ENCODE measurements at places on chromosomes 3 and 15. TPM values are rescaled to one million over a fixed set of nuclear protein-coding genes. Genes with fewer than 3 reads are reported as not detected.

- DNase-seq = no peak
Measured at GRCh38 chr3:99954914-99955644, 137.4 kb downstream of the CMSS1 start.

DNA sequence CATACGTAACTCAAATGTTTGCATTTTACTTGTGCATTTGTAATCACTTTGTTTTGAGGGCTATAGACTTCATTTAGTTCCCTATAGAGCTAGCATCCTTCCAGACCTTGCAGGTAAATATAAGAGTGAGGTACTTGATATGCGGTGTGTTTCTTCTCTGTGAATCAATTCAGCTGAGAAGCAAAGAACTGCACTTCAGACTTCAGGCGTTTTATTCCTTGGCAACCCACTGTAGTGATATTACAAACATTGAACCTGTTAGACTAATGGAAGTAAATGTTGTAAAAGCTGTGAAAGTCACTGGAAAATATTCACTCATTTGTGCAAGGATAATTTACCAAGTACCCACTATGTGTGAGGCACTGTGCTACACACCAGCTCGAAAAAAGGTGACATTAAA lies 94.1 kb upstream of the CHL1 start:
- DNase-seq = no peak

The NPAP1 gene
- total RNA-seq = not detected

GRCh38 chr3:135310317-135310716 lies 515.3 kb downstream of the EPHB1 start:
- DNase-seq = peak; percentile 48

GRCh38 chr3:34842706-34843480 lies 796.4 kb upstream of the ARPP21 start:
- no peak for DNase-seq

GRCh38 chr15:71577071-71577470 lies 233.3 kb upstream of the NR2E3 start:
- no peak for DNase-seq

DNA sequence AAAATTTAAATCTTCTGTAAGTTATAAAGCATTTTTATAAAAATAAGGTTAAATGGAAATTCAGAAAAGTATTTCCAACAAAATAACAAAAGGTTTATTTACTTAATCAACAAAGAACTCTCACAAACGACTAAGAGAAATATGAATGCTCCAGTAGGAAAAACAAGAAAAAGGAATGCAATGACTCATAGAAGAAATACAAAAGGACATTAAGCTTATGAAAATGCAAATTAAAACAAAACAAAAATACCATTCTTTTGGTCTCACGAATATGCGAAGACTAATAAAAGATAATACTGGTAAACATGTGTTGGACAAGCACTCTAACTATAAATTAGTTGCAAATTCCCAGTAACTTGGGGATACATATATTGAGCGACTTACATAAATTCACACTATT lies 17.5 kb upstream of the TBC1D5 start:
- DNase-seq = no peak

DNA sequence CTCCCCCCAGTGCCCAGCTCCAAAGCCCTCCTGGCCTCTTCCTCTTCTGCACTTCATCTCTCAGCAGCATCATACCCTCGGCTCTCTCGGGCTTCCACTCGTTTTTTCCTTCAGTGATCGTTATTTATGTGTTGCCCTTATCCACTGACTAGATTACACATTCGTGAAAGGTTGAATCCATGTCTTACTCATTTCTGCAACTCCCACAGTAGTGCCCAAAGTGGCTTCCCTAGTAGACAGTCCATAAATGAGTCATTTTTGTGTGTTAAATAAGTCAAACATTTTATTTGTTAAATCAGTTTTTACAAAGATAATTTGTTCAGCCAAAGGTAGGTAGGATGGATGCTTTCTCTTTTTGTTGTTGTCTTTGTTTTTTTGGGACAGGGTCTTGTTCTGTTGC lies 87.4 kb downstream of the CRTC3 start:
- DNase-seq = no peak

DNA sequence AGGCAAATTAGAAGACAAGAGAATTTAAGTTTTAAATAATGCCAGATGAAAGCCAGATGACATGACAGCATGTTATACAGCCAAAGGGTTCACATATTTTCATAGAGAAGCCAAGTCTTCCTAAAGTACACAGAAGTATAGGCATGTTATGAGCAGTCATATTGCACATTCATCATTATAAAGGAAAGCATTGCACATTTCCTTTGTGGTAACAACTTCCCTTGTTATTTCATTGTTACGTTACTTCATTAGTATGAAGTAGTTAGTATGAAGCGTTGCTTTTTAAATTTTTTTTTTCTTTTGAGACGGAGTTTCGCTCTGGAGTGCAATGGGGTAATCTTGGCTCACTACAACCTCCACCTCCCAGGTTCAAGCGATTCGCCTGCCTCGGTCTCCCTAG lies 4.6 kb upstream of the ABCC5 start:
- DNase-seq = no peak

The NR1I2 gene
- not detected for total RNA-seq

DNA sequence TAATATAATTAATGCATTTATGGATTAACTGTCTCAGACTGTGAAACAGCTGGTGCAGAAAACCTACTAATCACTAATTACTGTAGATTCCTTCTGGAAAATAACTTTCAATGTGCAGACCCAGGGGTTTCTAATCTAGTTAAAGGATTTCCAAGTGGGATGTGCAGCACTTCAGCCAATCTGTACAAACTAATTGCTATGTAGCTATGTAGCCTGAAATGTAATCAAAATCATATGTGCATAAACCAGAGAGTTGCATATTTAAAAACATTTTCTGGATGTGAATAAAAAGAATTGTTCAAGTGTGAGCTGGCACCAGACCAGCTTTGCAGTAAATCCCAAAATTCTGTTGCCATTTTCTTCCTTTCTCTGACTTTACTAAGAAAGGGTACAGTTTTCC lies 127.5 kb upstream of the CD96 start:
- DNase-seq = no peak

The PTH1R gene
- total RNA-seq = not detected

- DNase-seq = no peak
Measured at GRCh38 chr3:171264758-171265157, 195.4 kb downstream of the TNIK start.

DNA sequence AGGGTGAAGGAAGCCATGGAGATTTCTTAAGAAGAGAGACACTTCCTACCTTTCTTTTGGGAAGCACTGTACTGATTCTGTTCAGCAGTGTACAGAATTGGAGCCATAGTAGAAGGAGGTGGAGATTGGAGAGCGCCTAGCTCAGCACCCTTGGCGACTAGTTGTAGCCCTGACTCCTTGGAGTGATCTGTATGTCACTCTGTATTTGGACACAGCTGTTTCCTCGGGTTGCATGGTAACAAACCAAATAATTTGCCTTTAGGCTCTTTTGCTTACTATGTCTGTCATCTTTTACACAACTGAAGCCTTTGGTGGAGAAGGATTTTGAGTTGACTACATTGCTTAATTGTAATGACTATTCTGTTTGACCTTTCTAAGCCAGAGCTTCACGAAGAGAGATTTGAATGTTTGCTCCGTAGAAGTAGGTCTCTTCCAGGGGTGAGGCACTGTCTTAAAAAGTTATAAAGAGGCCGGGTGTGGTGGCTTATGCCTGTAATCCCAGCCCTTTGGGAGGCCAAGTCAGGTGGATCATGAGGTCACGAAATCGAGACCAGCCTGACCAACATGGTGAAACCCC lies 77.1 kb downstream of the AKAP13 start:
- peak; percentile 82 for DNase-seq

The ZBED2 gene
- total RNA-seq = not detected

The SELENOS gene
- 145 TPM for total RNA-seq

DNA sequence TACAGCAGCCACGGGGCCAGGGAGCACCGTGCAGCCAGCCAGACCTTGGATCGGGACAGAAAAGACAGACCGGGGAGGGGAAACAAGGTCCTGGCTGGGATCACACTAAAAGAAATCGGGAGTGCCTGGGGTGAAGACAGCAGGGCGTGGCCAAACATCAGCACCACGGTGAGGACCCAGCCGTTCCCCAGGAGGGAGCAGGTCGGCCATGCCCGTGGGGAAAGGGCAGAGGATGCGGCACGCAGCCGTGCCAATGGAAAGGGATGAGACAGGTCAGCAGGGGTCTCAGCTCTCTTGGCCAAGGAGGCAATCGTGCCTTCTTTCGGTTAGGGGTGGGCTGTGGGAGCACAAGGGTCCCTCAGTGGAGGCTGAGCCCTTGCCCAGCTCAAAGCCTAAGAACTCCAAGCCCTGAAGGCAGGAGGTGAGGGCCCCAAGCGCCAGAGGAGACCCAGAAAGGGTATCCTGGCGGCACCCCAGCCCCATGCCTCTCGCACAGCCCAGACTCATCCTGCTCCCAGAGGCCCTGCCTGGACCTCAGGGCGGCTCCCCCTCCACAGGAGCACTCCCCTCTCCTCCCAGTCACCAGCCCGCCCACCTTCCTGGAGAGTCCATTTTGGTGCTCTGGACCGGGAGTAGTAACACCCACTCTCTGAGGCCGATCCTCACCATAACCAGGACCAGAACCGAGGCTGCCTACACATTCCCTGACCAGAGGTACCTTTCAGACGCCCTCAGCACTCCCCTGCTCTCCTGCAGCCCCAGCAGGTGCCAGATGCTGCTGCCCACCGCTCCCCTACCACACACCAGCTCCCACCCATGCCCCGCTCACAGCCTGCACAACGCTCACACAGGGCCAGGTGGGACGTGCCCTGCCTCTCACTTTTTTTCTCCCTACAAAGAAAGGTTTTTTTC lies 23.2 kb upstream of the OCA2 start:
- no peak for DNase-seq

DNA sequence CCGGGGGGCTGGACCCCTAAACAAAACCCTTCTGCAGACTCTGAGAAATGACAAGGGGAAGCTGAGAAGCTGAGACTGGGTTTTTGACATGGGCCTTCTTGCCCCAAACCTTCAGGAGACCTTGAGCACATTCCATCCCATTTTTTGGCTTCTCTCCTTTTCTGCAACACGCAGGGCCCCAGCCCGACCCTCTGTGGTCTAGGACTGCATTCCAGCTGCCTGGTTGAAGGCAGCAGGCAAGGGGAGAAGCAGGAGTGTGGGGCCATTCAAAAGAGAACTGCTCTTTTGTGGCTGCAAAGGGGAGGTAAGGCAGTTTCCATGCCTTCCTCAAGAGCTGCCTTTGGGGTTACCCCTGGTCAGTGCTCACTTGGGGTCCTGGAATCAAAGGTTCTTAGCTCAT lies 263.0 kb downstream of the TLE3 start:
- no peak for DNase-seq

GRCh38 chr3:122627301-122627700 lies 49.9 kb downstream of the PARP15 start:
- no peak for DNase-seq

GRCh38 chr3:38102444-38102814 lies 34.5 kb downstream of the ACAA1 start:
- no peak for DNase-seq

DNA sequence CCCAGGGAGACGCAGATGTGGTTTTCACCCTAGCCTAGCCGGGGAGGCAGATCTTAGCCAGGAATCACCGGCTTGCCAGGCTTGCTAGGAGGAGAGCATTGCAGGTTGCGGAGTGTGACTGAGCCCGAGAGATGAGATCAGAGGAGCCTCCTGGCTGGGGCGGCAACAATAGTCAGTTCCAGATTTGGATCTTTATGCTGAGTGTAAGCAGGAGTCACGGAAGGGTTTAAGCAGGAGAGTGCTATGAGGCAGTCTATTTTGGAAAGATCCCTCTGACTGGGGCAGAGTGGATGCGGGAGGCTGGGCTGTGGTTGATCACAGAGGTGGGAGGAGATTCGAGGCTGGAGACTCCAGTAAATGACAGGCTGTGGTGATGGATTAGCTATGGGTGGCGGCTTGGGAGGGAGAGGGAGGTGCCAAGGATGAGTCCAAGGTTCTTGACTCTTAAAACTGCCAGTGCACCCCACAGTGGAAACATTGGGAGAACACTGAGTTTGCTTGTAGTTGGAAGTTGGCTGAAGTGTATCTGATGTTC lies 10.4 kb upstream of the BAHD1 start:
- peak; percentile 76 for DNase-seq

DNA sequence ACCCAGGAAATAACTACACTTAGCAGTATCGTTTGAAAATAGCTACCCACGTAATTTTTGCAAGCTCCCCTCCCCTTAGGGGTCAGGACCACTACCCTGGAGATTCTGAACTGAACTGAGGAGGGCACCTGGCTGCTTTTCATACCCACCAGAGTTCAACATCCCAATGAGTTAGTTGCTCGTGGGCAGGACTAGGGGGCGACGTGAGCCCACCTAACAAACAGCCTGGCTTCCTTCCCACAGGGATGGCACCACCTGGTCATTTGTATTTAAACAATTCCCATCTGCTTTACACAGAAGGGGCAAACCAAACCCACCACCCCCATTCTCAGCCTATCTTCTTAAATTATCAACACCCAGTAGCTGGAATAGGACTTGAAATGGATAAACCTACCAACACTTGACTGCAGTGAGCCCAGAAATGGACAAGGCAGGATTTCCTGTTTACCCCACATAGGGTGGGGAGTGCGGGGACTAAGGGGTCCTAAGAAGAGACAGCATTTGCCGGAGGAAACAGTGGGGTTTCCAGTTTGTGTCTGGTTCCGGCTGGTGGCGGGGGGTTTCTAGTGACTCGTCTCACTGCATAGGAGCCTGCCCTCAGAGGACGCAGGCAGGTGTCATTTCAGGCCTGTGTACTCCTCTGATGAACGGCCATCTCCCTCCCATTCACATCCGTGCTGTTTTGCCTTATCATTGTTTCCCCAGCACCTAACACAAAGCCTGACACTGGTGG lies 11.6 kb upstream of the VGLL4 start:
- DNase-seq = no peak

The FAM174B gene
- total RNA-seq = 0.98 TPM

GRCh38 chr3:156751461-156752025 lies 74.6 kb upstream of the LEKR1 start:
- DNase-seq = peak; percentile 95

GRCh38 chr3:85337895-85338294 lies 379.1 kb downstream of the CADM2 start:
- DNase-seq = no peak

GRCh38 chr3:153221748-153222162 lies 59.7 kb downstream of the RAP2B start:
- peak; percentile 99 for DNase-seq

The DZIP1L gene
- total RNA-seq = 7.4 TPM

The GP5 gene
- total RNA-seq = not detected

- no peak for DNase-seq
Measured at GRCh38 chr3:111892070-111892469, 33.0 kb downstream of the PHLDB2 start.

The MAP1A gene
- total RNA-seq = 1.6 TPM

The KY gene
- not detected for total RNA-seq

DNA sequence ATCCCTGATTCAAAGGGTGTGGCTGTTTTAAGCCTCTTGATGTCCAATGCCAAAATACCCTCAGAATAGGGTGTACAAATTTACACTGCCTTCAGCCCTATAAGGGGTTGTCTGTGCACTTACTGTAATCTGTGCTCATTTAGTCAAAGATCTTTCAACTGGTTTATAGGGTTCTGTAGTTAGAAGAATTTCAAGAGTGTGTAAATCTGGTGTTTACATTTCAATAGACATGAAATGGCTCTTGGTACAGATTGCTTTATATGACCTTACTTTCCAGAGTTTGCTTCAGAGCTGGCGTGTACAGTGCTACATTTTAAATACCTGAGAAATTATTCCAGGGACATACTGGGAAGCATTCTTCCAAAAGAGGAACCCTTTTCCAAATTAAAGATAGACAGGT lies 399.3 kb downstream of the FOXP1 start:
- DNase-seq = no peak

Data from RPMI7951 (cell line).